ENCODE measurements at places on chromosomes 4 and X. TPM values are rescaled to one million over a fixed set of nuclear protein-coding genes. Genes with fewer than 3 reads are reported as not detected.

GRCh38 chrX:154748712-154749339 is 2.1 kb downstream of the GAB3 start:
- DNase-seq, result peak; percentile 36
- H3K27ac ChIP-seq, result peak overlapping the region; percentile 7
- H3K36me3 ChIP-seq, result no peaks in the 10 kb centered on the region
- H3K27me3 ChIP-seq, result peaks cover 11% of the 10 kb centered on the region
- no peaks in the 10 kb centered on the region for H3K4me1 ChIP-seq

DNA sequence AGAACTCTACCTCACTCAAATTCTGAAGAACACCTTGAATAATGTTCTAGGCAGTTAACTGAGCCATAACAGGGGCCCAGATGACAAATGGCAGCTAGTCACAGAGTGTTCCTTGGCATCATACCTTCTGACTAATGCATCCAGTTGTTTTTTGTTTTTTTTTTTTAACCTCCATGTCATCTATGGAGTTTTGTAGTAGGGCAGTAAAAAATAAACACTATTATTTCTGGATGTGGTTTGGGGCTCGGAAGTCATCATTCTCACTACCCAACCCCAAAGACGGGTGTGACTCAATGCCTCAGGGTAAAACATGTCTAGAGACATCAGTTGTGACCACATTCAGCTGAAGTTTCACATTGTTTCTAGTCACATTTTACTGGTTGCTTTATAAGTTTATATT is 31.2 kb upstream of the MCF2 start:
- no peak for DNase-seq
- H3K4me3 ChIP-seq, result no peak overlapping the region
- no peaks in the 10 kb centered on the region for H3K27me3 ChIP-seq
- no peaks in the 10 kb centered on the region for H3K36me3 ChIP-seq
- H3K4me1 ChIP-seq, result no peaks in the 10 kb centered on the region

DNA sequence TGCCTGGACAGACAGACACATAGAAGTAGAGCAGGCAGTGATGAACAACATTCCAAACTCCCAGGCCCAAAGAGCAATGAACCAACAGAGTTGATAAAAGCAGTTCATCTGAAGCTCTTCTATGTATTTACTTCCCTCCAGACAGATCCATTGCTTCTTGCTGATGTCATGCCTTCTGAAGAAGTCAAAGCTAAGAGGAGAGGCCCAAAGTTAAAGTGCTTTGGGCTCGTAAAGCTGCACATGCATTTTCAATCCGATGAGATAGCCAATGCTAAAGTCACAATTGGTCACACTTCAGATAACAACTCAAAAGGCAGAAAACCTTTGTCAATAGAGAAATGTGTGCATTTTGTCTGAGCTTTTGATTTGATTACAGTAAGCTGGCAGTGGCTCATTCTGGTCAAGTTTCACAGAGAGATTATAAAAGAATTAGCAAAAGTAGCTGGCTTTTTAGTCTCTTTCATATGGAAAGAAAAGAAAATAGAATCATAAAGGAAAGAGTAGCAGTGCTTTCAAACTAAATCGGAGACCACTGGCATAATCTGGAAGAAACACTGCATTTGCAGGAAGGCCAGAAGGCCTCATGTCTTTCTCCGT is 82.0 kb downstream of the GPC4 start:
- H3K4me1 ChIP-seq, result no peaks in the 10 kb centered on the region
- H3K27ac ChIP-seq, result no peak overlapping the region
- no peaks in the 10 kb centered on the region for H3K36me3 ChIP-seq
- H3K4me3 ChIP-seq, result no peak overlapping the region

Gene SLC34A2
- total RNA-seq, result not detected

- H3K4me3 ChIP-seq, result no peak overlapping the region
- no peaks in the 10 kb centered on the region for H3K27me3 ChIP-seq
- H3K36me3 ChIP-seq, result no peaks in the 10 kb centered on the region
- no peaks in the 10 kb centered on the region for H3K4me1 ChIP-seq
- H3K27ac ChIP-seq, result no peak overlapping the region
These were observed 22.3 kb downstream of the APLN start for GRCh38 chrX:129632443-129632842.

Gene PIR
- total RNA-seq, result 10.3 TPM

Gene SYTL5
- 5.4 TPM for total RNA-seq

Gene PPP4R3C
- not detected for total RNA-seq

DNA sequence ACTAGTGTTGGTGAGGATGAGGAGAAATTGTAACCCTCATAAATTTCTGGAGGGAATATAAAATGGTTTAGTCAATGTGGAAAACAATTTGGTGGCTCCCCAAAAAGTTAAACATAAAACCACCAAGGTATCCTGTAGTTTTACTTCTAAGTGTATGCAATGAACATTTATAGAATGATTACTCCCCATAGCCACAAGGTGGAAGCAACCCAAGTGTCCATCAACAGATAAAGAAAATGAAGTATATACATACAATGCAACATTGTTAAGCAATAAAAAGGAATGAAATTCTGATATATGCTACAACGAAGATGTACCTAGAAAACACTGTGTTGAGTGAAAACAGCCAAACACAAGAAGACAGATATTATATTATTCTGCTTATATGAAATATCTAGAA is 569.1 kb upstream of the GRID2 start:
- H3K27ac ChIP-seq, result no peak overlapping the region
- H3K27me3 ChIP-seq, result no peaks in the 10 kb centered on the region
- H3K36me3 ChIP-seq, result no peaks in the 10 kb centered on the region
- no peak overlapping the region for H3K4me3 ChIP-seq

DNA sequence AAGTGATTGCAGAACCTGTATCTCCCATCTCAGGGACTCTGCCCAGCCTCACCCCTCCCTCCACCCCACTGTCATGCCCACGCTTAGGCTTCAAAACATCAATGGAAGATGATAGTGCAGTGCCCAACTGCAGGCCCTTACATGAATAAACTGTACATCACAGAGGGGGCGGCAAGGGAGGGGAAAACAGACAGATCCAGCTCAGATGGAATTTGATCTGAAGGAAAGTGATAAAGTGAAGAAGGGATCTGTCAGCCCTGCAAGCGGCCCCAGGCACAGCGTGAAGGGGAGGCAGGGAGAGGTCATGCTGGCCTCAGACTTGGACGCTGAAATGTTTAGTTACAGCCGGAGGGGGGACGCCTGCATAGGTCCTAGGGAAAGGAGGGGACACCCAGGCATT is 38.5 kb downstream of the GYG2 start:
- H3K4me3 ChIP-seq, result no peak overlapping the region
- H3K27ac ChIP-seq, result no peak overlapping the region
- no peaks in the 10 kb centered on the region for H3K4me1 ChIP-seq

Gene MAGEA8
- total RNA-seq, result not detected

DNA sequence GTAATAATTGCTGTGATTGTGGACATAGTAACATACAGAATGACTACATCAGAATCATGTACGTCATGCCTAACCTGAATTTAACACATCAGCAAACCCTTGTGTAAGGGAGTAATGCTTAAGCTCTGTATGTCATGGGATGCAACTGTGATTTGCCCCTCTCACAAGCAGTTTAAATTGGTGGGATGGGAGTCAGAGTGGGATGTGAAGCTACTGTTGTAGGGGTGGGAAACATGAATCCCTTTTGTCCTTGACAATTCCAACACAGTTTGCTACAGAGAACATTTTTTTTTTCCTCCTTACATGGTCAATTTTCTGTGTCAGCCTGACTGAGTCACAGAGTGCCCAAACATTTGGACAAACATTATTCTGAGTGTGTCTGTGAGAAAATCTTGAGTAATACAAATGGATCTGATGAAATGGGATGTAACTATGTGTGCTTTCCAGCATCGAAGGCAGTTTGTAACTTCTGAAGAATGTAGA is 392.8 kb downstream of the GPM6A start:
- H3K36me3 ChIP-seq, result no peaks in the 10 kb centered on the region
- DNase-seq, result no peak
- no peak overlapping the region for H3K27ac ChIP-seq
- H3K4me1 ChIP-seq, result no peaks in the 10 kb centered on the region

GRCh38 chr4:15682242-15683142 is 865 bp downstream of the FAM200B start:
- H3K4me1 ChIP-seq, result peaks cover 5% of the 10 kb centered on the region
- H3K4me3 ChIP-seq, result peak overlapping the region; percentile 65
- H3K27ac ChIP-seq, result peak overlapping the region; percentile 95
- no peaks in the 10 kb centered on the region for H3K36me3 ChIP-seq
- no peak for DNase-seq

All from colonic mucosa (tissue), 4 donors.